NCI-H524 (cell line): ENCODE measurements at places on chromosomes 2 and 18.

DNA sequence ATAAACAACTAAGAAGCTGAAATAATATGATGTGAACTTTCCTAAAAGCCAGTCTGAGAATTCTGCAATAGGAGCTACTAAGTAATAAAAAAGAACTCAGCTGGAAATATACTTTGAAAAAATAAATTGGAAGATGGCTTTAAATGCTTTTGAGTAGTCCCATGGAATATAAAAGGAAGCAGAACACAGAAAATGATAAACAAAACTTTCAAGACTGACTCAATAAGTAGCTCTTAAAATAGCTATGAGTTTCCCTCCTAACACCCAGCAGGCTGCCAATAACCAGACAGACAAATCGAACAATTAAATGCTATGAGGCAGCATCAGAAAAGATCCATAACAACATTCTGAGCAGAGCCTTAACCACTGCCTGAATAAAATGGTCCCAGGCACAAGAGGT, 319.9 kb downstream of the DPP10 start:
- DNase-seq = no peak

DNA sequence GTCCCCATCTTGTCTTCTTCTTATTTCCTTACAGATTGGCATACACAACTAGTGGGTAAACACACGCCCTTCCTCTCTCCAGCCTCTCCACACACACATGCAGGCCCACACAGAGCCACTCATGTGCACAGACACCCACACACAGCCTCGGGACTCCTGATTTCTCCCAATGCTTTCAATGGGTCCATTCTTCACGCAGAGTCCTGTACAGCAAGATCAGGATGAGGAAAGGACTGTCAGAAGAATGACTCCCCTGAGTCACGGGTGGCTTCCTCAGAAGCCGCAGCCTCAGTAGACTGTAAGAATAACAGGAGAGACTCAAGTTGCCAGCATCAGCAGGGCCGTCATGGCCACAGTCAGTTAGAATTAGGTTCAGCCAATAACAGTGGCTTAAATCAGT, 109.1 kb upstream of the GLI2 start:
- no peak for DNase-seq

DNA sequence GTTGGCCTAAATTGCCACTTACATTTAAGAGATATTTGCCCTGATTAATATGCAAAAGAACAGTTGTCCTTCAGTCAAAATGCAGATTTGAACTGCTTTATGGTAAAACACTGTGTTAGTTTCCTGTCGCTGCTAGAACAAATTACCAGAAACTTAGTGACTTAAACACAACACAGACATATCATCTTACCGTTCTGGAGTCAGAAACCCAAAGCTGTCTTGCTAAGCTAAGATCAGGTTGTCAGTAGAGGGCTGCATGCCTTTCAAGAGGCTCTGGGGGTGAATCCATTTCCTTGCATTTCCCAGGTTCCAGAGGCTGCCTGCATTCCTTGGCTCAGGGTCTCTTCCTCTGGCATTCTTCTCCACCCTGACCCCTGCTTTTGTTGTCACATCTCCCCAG, 149.5 kb downstream of the FAM161A start:
- DNase-seq = no peak

DNA sequence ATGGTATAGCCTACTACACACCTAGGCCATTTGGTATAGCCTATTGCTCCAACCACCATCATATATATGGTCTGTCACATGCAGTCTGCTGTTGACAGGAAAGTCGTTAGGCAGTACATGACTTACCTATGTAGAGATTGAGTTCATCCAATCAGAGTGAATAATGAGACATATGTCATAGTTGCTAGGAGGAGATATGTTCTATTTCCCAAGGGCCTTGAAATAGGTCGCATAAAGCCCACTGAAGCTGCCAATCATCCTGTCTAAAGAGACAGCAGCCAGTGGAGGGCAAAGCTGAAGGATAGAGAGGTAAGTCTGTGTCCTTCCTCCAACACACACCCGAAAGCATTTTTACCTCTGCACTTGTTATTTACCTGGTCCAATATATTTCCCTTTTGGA, 263.4 kb downstream of the PTPRM start:
- peak; percentile 26 for DNase-seq

- DNase-seq = no peak
Measured at GRCh38 chr18:37871561-37871960, 306.0 kb upstream of the CELF4 start.

DNA sequence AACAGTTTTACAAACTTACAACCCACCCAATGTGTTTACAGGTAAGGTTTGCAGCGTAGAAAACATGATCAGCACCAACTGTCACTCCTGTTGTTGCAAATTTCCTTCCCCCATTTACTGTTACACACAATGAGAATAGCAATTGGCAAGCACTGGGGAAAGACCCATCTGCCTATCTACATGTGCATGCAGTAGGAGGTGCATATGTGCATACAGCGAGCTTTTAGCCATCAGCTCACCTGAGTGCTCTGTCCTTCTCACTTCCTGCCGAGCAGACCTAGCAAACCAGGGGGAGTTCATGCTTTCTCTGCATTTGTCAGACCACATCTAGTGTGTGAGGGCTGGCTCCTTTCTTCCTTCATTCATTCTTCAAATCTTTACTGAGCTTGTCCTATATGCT, 49.9 kb upstream of the ARL4C start:
- no peak for DNase-seq
